Neural cell (in vitro differentiated cells): ENCODE measurements at places on chromosomes 12 and 14. TPM values are rescaled to one million over a fixed set of nuclear protein-coding genes. Genes with fewer than 3 reads are reported as not detected.

The ANKRD33 gene
- not detected in 2 replicates for polyA plus RNA-seq

The STAB2 gene
- not detected in 2 replicates for polyA plus RNA-seq

The HOTAIR gene
- not detected in 2 replicates for polyA plus RNA-seq

The CFAP251 gene
- 1.6 and 4.0 TPM in 2 replicates for polyA plus RNA-seq
